Caki2 (cell line): ENCODE measurements at places on chromosomes 16 and 17.

- DNase-seq, result peak; percentile 28
These were observed 88.4 kb downstream of the FTO start for GRCh38 chr16:53792161-53792951.

DNA sequence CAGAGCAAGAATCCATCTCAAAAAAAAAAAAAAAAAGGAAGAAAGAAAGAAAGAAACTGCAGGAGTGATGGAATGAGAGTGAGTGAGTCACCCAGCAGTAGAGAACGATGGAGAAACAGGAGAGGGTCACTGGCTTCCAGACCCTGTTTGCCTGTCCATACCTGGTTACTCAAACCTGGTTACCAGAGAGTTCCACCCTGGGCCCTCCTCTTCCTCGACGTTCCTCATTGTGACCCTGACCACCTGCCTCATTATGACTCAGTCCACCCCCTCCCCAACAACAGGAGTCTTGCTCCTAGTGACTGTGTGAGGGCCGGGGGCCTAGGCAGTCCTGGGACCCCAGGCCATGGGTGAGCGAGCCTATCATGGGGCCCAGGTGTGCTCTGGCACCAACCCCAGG lies at the start of gene SPEM3:
TSS of gene SPEM3 (plus strand) at position 301 of the 400 bp plus-strand sequence. CDS start at position 347, 46 bp downstream.
- no peak for DNase-seq

DNA sequence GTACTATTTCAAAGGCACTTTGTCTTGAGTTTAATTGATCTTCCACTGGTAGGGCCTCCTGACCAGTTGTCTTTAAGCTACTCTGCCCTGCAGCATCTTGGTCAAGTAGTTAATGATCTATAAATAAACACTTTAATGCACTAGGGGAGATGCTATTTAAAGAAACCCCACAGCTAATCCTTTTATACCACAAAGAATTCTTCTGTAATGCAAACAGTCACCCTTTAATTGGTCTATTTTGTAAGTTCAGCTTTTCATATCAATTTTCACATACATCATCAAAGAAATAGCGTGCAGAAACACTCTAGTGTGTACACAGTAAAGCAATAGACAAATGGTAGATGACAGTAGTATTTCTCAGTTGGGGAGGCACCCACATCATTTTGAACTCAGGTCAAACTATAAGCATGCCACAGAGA lies 70.3 kb downstream of the PMP22 start:
- no peak for DNase-seq

DNA sequence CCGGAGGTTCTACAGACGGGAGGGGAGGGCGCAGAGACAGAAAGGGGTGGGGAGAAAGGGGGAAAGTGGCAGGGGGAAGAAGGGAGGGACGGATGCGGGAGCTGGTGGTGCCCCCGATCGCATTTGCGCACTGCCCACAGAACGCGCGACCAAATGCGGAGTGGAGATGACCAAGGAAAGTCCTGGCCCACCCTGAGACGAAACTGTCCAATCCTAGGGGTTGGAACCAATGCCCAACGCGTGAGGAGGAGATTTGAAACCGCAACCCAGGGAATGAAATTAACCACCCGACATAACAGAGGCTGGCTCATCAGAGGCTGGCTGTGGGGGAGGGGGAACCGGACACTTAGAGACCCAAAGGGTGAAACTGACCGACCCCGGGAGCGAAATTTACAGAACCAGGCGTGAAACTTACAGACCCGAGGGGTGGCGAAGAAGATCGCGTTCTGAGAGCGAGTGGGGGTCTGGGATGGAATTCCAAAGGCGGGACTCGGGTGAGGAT lies 1.4 kb downstream of the HES7 start:
- peak; percentile 45 for DNase-seq

DNA sequence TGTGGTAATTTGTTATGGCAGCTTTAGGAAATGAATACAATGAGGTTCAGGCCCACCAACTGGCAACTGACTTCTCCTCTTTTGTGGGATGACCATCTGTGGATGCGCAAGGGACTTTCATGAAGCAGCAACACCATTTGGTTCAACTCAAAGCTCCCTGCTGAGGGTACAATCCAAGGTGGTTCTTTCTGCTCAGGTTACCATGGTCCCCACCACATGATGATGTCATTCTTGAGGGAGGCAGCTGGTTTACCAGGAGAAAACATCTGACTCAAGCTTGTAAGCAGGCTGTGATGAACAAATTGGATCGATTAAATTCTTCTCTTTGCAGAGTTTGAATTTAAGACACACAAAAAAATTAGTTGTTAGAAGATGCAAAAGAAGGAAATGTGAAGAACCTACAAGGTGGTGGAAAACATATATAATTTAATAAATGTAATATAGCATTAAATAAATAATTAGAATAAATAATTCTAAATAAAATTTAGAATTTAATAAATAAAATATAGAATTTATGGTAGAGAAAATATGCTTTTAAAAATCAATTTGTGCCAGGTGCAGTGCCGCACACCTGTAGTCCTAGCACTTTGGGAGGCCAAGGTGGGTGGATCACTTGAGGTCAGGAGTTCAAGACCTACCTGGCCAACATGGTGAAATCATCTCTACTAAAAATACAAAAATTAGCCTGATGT lies 67.6 kb upstream of the ANKFN1 start:
- no peak for DNase-seq
